Activated CD8-positive, alpha-beta memory T cell treated with anti-CD3 and anti-CD28 coated beads, Interleukin-2, amount 10 ng/mL, durations not matched to agents 7 days and 5 days (primary cell): ENCODE measurements at places on chromosomes 12 and 14. TPM values are rescaled to one million over a fixed set of nuclear protein-coding genes. Genes with fewer than 3 reads are reported as not detected.

DNA sequence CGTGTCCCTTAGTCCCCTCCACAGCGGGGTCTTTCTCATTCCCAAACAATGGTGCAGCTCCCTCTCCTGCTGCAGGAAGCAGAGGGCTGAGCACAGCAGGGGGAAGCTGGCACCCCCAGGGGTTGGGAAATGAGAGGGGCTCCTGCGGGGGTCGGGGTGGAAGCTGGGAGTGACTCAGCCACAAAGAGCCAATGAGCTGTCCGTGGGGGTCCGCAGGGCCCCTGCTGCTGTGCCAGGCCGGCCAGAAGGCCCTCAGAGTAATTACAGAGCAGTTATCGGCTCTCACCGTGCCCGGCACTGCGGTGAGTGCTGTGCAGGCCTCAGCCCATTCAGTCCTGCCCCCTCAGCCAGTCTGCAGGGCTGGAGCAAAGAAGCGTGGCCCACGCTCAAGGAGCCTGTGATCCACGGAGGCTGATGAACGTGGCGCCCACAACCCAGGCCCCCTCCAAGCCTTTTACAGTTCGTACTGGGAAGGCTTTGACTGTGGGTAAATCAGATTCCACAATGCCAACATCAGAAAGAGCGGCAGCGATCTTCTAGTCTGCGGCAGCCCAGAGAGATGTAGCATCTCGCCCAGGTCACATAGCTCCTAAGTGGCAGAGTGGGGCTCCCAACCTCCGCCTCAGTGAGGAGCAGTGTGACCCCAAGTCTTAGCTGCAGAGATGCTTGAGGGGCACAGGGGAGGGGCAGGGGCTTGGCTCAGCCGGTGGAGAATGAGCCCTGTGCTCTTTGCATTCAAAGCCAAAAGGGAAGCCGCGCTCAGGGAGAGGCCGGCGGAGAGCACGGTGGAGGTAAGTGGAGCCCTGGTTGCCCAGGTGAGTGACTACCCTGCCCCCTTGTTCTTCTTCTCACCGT is 43.4 kb downstream of the SLC6A12 start:
- DNase-seq: no peak
- peaks cover 19% of the 10 kb centered on the region for H3K4me1 ChIP-seq
- H3K4me3 ChIP-seq: no peak overlapping the region
- no peaks in the 10 kb centered on the region for H3K36me3 ChIP-seq
- H3K27ac ChIP-seq: no peak overlapping the region

GRCh38 chr12:97977870-97978405 is 515.3 kb downstream of the RMST start:
- H3K36me3 ChIP-seq: no peaks in the 10 kb centered on the region
- no peaks in the 10 kb centered on the region for H3K4me1 ChIP-seq
- H3K27me3 ChIP-seq: no peaks in the 10 kb centered on the region
- no peak overlapping the region for H3K4me3 ChIP-seq
- DNase-seq: no peak

DNA sequence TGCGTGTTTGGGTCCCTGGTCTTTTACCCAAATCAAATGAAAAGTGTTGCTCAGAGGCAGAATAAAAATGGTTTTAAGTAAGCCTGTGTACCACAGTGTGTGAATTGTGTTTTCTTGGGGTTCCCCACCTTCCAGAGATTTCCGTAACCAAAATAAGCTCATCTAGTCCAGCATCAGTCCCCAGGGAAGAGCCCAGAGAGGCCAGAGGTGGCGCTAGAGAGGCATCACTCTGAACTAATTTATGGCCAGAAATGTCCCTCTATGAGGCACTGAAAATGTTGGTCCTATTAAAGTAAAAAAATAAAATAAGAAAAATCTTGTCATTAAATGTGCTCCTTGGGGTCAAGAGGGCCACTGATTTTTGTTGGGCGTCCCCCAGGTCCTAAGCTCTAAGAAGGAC is 24.9 kb upstream of the PRKAB1 start:
- no peak overlapping the region for H3K27ac ChIP-seq
- no peaks in the 10 kb centered on the region for H3K4me1 ChIP-seq
- DNase-seq: no peak
- H3K4me3 ChIP-seq: no peak overlapping the region

- peak overlapping the region; percentile 54 for H3K4me3 ChIP-seq
- peak; percentile 86 for DNase-seq
- peaks cover 31% of the 10 kb centered on the region for H3K36me3 ChIP-seq
- peak overlapping the region; percentile 100 for H3K27ac ChIP-seq
Measured at GRCh38 chr12:12441843-12442461, 85.1 kb downstream of the BORCS5 start.

DNA sequence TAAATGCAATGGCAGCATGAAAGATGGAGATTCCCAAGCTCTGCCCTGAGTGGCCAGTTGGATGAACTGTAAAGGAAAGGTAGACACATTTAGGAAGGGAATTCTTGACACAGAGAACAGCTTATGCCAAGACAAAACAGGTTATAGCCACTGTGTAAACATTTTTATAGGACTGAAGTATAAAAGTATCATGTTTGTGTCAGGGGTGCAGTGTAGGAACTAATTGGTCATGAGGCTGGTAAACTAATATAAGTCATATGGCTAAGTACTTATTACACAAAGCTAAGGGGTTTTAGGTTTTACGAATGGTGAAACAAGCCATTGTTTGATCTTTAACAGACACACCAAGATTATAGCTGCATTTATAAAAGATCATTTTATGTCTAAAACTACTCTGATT is 207.7 kb upstream of the SLC16A7 start:
- no peaks in the 10 kb centered on the region for H3K36me3 ChIP-seq
- H3K4me3 ChIP-seq: no peak overlapping the region
- no peak overlapping the region for H3K27ac ChIP-seq
- H3K4me1 ChIP-seq: no peaks in the 10 kb centered on the region
- no peak for DNase-seq

DNA sequence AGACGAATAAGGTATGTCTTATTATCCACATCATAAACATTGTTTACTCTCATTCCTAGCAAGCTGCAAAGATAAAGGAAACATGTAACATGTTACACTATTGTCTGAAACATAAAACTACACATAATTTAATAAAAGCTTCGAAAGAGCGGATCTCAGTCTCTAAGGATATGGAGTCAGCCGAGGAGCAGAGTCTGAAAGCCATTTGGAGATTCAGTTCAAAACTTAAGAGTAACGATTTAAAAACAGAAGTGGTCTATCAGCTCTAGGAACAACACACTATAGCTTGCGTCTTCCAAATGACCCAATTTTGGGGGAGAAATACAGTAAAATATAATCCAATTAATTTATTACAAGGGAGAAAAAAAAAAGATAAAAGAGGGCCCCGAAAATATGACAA is 775 bp downstream of the NEMF start:
- H3K27ac ChIP-seq: peak overlapping the region; percentile 96
- H3K27me3 ChIP-seq: no peaks in the 10 kb centered on the region
- peak overlapping the region; percentile 92 for H3K4me3 ChIP-seq
- H3K36me3 ChIP-seq: peaks cover 21% of the 10 kb centered on the region
- peaks cover 43% of the 10 kb centered on the region for H3K4me1 ChIP-seq

GRCh38 chr12:49347311-49348193 is 864 bp downstream of the DNAJC22 start:
- no peaks in the 10 kb centered on the region for H3K36me3 ChIP-seq
- peaks cover 75% of the 10 kb centered on the region for H3K27me3 ChIP-seq
- no peak overlapping the region for H3K27ac ChIP-seq
- peak; percentile 78 for DNase-seq
- H3K4me1 ChIP-seq: peaks cover 31% of the 10 kb centered on the region

GRCh38 chr14:100359881-100360280 is 36.7 kb downstream of the SLC25A47 start:
- DNase-seq: no peak
- peaks cover 72% of the 10 kb centered on the region for H3K36me3 ChIP-seq
- H3K4me1 ChIP-seq: peaks cover 49% of the 10 kb centered on the region
- H3K27ac ChIP-seq: no peak overlapping the region

DNA sequence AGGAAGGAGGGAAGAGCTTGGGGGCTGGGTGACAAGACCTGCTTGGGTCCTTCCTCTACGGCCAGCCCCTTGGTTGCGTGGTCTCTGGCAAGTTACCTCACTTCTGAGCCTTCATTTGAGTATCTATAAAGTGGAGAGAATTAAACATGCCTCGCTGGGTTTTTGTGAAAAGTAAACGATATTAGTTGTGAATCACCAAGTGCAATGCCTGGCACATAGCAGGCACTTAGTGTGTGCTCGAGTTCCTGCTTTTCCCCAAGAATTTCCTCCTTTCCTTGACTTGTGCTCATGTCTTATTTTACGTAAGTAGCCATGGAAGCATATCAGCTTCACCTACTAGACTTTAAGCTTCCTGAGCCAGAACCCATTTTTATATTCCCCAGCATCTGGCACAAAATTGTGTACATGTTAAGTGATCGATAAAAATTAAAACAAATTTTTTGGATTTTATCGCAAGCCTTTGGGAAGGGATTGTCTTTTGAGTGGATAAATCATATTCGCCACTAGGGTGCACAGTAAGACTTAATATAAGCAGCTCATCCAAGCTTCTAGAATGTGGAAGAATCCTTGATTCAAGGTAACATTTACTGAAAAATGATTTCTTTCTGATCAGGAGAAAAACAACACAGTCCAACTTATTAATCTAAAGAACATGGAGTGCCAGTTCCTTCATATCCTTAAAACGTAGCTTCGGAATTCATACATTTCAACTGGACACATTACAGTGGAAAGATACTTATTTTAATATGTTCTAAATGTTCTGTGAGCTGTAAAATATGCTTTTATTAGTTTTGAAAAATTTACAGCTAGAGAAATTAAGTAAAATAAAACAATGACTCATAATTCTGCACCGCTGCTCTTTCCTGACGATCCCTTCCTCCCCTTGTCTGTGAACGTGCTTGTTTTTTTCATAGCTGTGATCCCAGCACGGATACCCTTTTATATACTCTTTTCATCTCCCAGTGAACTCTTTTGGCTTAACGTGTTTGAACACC is 62.0 kb downstream of the SLC25A47 start:
- DNase-seq: no peak
- no peak overlapping the region for H3K27ac ChIP-seq
- H3K4me3 ChIP-seq: no peak overlapping the region
- peaks cover 4% of the 10 kb centered on the region for H3K4me1 ChIP-seq

DNA sequence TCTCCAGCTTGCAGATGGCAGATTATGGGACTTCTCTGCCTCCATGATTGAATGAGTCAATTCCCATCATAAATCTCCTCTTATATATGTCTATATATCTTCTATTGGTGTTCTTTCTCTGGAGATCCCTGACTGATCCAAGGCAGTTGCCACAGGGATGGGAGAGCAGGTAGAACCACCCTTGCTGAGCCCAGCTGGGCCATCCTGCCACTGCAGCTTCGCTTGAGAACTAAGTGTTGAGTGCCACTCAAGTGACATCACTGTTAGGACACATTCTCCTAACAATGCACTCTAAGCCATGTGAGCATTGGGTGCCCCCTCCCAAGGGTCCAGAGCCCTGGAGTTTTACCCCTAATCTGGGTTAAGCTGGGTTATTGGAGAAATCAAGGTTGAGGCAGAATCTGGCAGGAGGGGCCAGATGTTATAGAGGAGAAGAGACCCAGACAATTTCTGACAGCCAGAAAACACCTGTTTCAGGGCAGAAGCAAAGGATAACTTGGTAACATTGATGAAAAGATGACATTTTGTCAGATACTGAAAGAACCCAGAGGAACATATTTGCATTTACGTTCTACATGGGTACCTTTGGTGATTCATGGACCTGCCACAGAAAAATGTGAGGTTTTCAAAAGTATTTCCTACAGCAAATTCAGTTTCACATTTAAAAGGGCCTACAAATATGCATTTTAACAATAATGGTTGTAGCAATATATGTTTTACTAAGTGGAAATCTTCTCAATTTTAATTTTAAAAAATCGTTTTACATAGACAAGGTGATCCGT is 57.2 kb upstream of the MAX start:
- no peak overlapping the region for H3K27ac ChIP-seq
- no peak for DNase-seq
- H3K4me3 ChIP-seq: no peak overlapping the region
- peaks cover 12% of the 10 kb centered on the region for H3K4me1 ChIP-seq
- H3K36me3 ChIP-seq: no peaks in the 10 kb centered on the region
- no peaks in the 10 kb centered on the region for H3K27me3 ChIP-seq

DNA sequence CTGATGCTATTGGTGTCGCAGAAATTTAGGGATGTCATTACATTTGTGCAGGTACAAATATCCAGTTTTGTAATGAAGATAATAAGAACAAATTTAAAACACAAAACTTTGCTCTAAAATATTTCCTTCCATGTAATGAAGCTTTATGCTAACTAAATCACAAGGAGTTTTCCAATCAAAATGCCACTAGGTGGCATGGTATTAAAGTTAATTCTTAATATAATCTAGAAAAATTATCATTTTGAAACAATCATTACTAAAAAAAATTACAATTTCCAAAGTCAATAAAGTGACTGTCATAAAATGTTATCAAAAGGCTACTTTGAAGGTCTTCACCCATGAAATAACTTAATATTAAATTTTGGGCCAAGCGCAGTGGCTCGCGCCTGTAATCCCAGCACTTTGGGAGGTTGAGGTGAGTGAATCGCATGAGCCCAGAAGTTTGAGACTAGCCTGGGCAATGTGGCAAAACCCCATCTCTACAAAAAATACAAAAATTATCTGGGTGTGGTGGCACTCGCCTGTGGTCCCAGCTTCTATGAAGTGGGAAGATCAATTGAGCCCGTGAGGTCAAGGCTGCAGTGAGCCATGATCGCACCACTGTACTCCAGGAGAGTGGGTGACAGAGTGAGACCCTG is 77.4 kb downstream of the KIF21A start:
- H3K4me1 ChIP-seq: peaks cover 10% of the 10 kb centered on the region
- H3K27ac ChIP-seq: no peak overlapping the region
- peaks cover 36% of the 10 kb centered on the region for H3K36me3 ChIP-seq
- no peaks in the 10 kb centered on the region for H3K27me3 ChIP-seq
- no peak overlapping the region for H3K4me3 ChIP-seq
- no peak for DNase-seq

- peaks cover 2% of the 10 kb centered on the region for H3K4me1 ChIP-seq
- no peak overlapping the region for H3K27ac ChIP-seq
- H3K4me3 ChIP-seq: no peak overlapping the region
- no peaks in the 10 kb centered on the region for H3K27me3 ChIP-seq
- no peak for DNase-seq
Measured at GRCh38 chr12:56591961-56592360, 38.2 kb downstream of the BAZ2A start.

- H3K27me3 ChIP-seq: peaks cover 15% of the 10 kb centered on the region
- H3K36me3 ChIP-seq: peaks cover 6% of the 10 kb centered on the region
- peak overlapping the region; percentile 22 for H3K27ac ChIP-seq
- no peak for DNase-seq
- peaks cover 34% of the 10 kb centered on the region for H3K4me1 ChIP-seq
Measured at GRCh38 chr14:67620217-67620785, 581 bp downstream of the ARG2 start.

DNA sequence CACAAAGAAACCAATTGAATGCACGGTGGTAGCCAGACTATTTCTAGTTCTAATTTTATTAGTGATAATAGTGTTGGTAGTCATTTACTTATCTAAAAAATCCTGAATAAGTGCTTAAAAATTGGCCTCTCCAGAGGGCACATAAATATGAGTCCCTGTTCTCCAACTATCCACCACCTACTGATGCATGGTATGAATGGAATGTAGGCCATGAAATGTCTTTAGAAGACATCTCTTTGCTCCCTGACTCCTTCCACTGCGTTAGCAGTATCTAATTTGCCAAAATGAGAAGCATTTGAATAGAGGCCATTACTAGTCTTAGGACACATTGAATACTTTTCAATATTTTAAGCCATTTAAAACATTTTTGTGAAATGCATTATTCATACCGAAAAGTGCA is 261.7 kb downstream of the LRFN5 start:
- H3K36me3 ChIP-seq: no peaks in the 10 kb centered on the region
- H3K27ac ChIP-seq: no peak overlapping the region
- H3K27me3 ChIP-seq: no peaks in the 10 kb centered on the region
- no peaks in the 10 kb centered on the region for H3K4me1 ChIP-seq
- H3K4me3 ChIP-seq: no peak overlapping the region

The REP15 gene
- not detected for total RNA-seq

The OASL gene
- total RNA-seq: 135 TPM

The MANSC4 gene
- not detected for total RNA-seq

The TEAD4 gene
- 0.44 TPM for total RNA-seq

The PTHLH gene
- not detected for total RNA-seq

The ISM2 gene
- not detected for total RNA-seq

The TUNAR gene
- total RNA-seq: not detected

The SEC23A gene
- 43.7 TPM for total RNA-seq
